Central memory CD8-positive, alpha-beta T cell (primary cell): ENCODE measurements at places on chromosomes 3 and 15.

- no peak for DNase-seq
These were observed 340.4 kb upstream of the KCNMB2 start for GRCh38 chr3:178195824-178196223.

- no peak for DNase-seq
These were observed 2.2 kb downstream of the SCAANT1 start for GRCh38 chr3:63910001-63910400.

GRCh38 chr15:75228787-75229186, 27.1 kb downstream of the C15orf39 start:
- DNase-seq, result no peak

- no peak for DNase-seq
These were observed 46.4 kb downstream of the GJD2 start for GRCh38 chr15:34708422-34708821.

DNA sequence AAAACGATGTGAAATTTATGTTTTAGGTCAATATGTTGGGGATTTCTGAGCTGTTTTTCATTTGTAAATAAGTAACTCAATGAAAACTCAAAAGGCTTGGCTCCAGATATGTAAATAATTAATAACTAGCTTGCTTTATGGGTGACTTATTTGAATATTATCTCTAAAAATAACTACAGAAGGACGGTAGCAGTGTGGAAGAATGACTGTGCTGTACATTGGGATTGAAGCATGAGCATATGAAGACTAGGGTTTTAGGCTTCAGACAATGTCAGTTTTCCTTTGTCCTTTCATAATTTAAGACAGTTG, 343.9 kb downstream of the GRM7 start:
- DNase-seq, result no peak

GRCh38 chr15:62109982-62110851, 43.4 kb downstream of the C2CD4A start:
- DNase-seq, result no peak
